ENCODE measurements at places on chromosomes 3 and 15. TPM values are rescaled to one million over a fixed set of nuclear protein-coding genes. Genes with fewer than 3 reads are reported as not detected.

APOD gene
- 1.2 TPM for total RNA-seq

PLD1 gene
- 8.1 TPM for total RNA-seq

POPDC2 gene
- total RNA-seq = 0.23 TPM

CRBN gene
- total RNA-seq = 25.5 TPM

IRAK2 gene
- 12.5 TPM for total RNA-seq

MUC20 gene
- 0.74 TPM for total RNA-seq

MAGEL2 gene
- not detected for total RNA-seq

P2RY14 gene
- total RNA-seq = not detected

CYP1A2 gene
- total RNA-seq = not detected
